ENCODE measurements at places on chromosomes 13 and 19. TPM values are rescaled to one million over a fixed set of nuclear protein-coding genes. Genes with fewer than 3 reads are reported as not detected.

DNA sequence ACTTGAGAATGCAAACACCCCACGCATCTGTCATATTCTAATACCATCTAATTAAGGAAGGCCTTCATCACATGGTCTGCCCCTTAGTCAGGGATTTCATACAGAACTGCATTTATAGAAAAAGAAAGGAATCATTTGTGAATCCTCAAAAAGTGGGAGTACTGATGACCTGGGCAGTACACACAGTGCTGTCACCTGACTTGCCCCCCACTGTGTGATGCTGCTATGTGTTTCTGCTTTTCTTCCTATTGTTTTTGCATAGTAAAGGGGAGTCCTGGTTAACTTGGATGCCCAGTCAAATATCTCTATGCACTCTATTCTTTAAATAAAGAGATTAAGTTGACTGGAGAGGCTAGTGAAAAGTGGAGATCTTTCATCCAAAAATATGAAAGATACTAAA lies 1921.2 kb upstream of the PRR20A start:
- DNase-seq: no peak

DNA sequence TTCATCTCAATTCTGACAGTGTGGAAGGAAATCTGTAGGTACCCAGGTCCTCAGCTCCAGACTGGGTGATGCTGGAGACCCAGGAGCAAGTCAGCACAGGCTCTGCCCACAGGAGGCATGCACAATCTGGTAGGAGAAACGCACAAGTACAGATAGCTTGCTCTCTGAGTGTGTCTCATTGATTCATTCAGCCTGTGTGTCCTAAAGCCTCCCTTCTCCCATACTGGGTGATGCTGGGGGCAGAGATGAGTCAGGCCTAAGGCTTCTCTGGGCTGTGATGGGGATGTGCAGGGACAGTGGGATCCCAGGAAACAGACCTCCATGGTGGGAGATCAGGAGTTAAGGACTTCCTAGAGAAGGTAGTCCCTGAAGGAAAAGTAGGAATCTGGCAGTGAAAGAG lies 6.8 kb downstream of the ZNF526 start:
- DNase-seq: peak; percentile 50

Gene ZNF134
- total RNA-seq: 23.6 TPM

Gene PPP6R1
- total RNA-seq: 36.2 TPM

DNA sequence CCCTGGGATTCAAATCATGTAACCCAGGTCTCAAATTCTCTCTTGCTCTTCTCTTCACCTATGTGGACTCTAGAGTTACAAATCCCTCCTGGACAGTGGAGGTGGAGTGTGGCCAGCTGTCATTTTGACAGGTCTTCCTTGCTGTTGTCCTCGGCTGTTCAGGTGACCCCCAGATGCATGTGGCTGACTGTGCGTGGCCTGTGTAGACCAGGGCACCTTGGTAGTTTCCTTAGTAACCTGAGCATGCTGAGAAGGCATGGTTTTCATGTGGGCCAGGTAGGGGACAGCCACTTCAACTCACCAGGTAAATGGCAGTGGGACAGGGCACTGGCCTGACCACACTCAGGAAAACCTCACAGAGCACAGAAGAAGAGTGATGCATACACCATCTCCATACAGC lies 155.0 kb upstream of the TSHZ3 start:
- no peak for DNase-seq
